RWPE2 (cell line): ENCODE measurements at places on chromosomes 5 and 9.

DNA sequence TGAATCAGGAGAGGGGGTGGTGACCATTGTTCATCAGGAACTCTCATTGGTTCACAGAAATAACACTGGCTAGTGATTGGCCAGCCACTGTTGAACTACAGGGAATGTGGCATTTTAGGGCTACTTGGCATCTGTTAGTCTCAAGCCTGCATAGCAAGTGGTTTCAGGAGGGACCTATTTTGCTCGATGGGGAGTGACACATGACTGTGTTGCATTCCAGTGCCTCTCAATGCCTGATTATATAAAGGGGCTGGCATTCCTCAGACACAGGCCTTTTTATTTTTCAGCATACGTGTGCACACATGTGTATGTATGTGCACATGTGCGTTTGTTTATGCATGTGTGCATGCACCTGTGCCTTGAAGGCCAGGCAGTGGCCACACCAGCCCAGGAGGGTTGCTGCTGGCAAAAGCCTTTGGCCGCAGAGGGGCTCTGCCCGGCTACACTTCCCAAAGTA lies 23.2 kb downstream of the FGD3 start:
- H3K36me3 ChIP-seq = no peaks in the 10 kb centered on the region
- no peak overlapping the region for H3K27ac ChIP-seq
- DNase-seq = no peak
- no peaks in the 10 kb centered on the region for H3K27me3 ChIP-seq
- no peak overlapping the region for H3K4me3 ChIP-seq

GRCh38 chr5:154757814-154758406 lies 2.7 kb downstream of the LARP1 start:
- H3K36me3 ChIP-seq = peaks cover 17% of the 10 kb centered on the region; the same call in 1 of the 2 replicates
- no peak for DNase-seq
- H3K4me1 ChIP-seq = peaks cover 34% of the 10 kb centered on the region
- H3K27ac ChIP-seq = no peak overlapping the region

DNA sequence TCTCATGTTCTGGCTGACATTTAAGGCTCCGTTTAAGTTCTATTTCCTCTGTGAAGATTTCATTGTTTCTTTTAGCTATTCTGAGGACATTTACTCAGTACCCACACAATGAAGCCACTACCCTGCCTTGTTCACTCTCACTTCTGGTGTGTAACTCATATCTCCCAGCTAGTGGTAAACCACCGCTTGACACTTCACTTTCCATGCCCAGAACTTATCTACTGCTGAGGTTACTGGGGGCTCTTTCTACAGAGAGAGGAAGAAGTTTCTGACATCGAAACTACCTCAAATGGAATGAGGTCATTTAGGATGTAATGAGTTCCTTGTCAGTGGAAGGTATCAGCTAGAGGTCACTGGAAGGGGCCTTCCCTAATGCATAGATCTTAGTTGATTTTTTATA lies 501.5 kb downstream of the DMAC1 start:
- H3K4me3 ChIP-seq = no peak overlapping the region
- H3K27me3 ChIP-seq = peaks cover 4% of the 10 kb centered on the region
- DNase-seq = no peak
- H3K36me3 ChIP-seq = no peaks in the 10 kb centered on the region
- H3K27ac ChIP-seq = no peak overlapping the region
- no peaks in the 10 kb centered on the region for H3K4me1 ChIP-seq

DNA sequence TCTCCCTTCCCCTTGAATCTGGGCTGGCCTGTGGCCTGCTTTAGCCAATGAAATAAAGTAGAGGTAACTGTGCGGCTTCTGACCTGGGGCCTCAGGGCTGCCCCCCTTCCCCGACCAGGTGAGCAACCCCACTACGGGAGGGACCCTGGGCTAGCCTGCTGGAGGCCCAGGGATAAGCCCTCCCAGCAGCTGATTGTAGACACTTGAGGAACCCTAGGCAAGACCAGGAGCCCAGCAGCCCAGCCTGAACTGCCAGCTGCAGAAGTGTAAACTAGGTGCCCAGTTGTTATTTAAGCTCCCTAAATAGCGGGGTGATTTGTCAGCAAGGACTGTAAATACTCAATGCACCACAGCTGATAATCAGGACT lies 41.3 kb downstream of the RAPGEF1 start:
- H3K27ac ChIP-seq = no peak overlapping the region
- no peaks in the 10 kb centered on the region for H3K27me3 ChIP-seq
- DNase-seq = no peak
- no peak overlapping the region for H3K4me3 ChIP-seq

DNA sequence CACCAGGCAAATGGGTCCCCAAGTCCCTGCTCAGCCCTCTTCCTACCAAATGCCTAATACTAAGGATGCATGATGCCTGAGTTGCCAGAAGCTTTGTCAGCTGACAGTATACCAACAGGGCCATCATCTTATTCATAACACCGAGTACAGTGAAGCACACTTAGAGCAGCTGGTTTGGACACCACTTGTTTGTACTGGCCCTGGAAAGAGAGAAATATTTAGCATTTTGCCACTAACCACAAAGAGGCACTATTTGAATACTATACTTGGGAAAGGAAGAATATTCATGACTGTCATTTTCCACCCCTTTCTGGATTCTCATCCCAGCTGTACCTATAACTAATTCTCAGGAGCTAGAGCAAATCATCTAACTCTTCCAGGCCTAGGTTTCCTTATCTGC lies 364.4 kb upstream of the KIF2A start:
- H3K4me1 ChIP-seq = no peaks in the 10 kb centered on the region
- DNase-seq = no peak
- H3K27me3 ChIP-seq = no peaks in the 10 kb centered on the region
- H3K36me3 ChIP-seq = no peaks in the 10 kb centered on the region

GRCh38 chr5:43572357-43572756 lies 15.5 kb upstream of the PAIP1 start:
- H3K27me3 ChIP-seq = no peaks in the 10 kb centered on the region
- H3K27ac ChIP-seq = no peak overlapping the region
- H3K36me3 ChIP-seq = no peaks in the 10 kb centered on the region

- H3K36me3 ChIP-seq = peaks cover 94% of the 10 kb centered on the region
- peaks cover 83% of the 10 kb centered on the region for H3K4me1 ChIP-seq
- peak overlapping the region; percentile 94 for H3K27ac ChIP-seq
- no peak overlapping the region for H3K4me3 ChIP-seq
Measured at GRCh38 chr9:98247831-98248657, 7.4 kb downstream of the TBC1D2 start.

DNA sequence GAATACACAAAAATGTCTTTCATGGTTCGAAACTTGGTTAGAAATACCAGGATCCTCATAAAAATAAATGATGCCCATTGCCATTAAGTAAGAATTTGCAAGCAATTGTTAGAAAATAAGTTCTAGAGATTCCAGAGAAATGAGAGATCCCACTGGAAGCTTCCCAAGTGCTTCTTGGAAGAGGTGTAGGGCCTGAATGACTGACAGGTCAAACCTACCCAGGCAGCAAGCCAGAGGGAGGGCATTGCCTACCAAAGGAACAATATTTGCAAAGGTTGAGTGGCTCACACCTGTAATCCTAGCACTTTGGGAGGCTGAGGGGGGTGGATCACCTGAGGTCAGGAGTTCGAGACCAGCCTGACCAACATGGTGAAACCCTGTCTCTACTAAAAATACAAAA lies 777.0 kb upstream of the WWC1 start:
- peaks cover 31% of the 10 kb centered on the region for H3K27me3 ChIP-seq
- no peaks in the 10 kb centered on the region for H3K36me3 ChIP-seq
- H3K27ac ChIP-seq = no peak overlapping the region
- no peak for DNase-seq
- H3K4me1 ChIP-seq = no peaks in the 10 kb centered on the region
- no peak overlapping the region for H3K4me3 ChIP-seq

DNA sequence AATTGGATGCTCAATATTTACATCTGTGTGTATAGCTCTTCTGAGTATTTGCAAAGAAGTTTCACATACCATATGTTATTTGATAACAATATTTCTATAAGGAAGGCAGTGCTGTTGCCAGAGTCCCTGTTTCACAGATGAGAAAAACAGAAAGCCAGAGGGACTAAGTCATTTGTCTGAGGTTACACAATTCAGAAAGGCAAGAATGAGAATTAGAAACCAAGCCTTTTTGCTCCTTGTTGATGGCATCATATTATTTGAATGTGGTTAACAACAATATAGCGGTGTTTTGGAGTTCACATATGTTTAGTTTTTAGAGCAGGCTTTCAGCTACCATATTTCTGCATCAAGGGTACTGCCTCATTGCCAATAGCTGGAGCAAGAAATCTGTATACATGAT lies 110.9 kb upstream of the PRLR start:
- H3K27me3 ChIP-seq = no peaks in the 10 kb centered on the region
- DNase-seq = no peak
- H3K36me3 ChIP-seq = no peaks in the 10 kb centered on the region
- H3K4me3 ChIP-seq = no peak overlapping the region

GRCh38 chr9:130394814-130395470 lies 49.8 kb upstream of the ASS1 start:
- DNase-seq = no peak
- H3K27me3 ChIP-seq = no peaks in the 10 kb centered on the region
- no peak overlapping the region for H3K4me3 ChIP-seq

DNA sequence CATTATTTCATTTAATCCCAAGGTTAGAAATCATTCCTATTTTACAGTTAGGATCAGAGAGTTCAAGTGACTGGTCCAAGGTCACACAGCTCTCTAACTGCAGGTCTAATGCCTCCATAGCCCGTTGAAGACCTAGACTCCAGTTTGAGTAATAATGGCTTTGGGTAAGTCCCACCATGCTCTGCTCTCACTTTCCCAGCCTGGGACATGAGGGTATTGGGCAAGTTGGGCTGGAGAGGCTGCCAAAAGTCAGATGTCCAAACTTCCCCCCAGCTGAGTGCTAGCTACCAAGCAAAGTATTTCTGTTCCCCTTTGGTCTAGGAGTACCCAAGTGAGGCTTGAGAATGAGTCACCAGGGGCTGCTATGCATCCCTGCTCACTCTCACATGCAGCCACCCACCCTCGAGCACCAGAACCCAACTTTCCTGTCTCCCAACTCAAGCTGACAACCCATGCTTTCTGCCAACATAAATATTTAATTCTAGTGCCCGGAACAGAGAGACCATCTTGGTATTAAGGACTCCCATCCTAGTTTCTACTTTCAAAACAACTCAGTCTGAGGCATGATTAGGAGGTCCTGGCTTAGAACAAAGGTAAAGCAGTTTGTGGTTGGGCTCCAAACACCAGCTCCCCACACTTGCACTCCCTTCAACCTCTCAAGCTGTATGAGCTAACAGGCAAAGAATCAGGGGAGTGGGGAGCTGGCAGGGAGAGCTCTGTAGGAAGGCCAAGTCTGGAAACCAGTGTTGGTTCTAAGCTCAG lies 236.5 kb upstream of the TRIM32 start:
- no peak overlapping the region for H3K4me3 ChIP-seq
- H3K36me3 ChIP-seq = no peaks in the 10 kb centered on the region
- no peak for DNase-seq
- H3K27ac ChIP-seq = no peak overlapping the region
- no peaks in the 10 kb centered on the region for H3K27me3 ChIP-seq

DNA sequence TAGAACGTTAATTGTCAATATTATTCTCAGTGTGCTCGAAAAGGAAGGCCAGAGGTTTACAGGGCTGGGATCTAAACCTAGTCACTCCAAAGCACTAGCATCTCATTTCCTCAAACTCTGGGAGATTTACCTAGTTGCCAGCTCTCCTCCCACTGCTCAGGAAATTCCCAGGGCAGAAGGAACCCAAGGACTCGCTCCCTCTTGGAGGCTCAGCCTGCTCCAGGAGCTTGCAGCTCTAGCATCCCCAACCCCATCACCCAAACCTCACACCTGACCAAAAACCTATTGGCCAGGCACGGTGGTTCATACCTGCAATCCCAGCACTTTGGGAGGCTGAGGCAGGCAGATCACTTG lies 26.0 kb downstream of the SERINC5 start:
- no peaks in the 10 kb centered on the region for H3K36me3 ChIP-seq
- no peak overlapping the region for H3K4me3 ChIP-seq
- no peak for DNase-seq

DNA sequence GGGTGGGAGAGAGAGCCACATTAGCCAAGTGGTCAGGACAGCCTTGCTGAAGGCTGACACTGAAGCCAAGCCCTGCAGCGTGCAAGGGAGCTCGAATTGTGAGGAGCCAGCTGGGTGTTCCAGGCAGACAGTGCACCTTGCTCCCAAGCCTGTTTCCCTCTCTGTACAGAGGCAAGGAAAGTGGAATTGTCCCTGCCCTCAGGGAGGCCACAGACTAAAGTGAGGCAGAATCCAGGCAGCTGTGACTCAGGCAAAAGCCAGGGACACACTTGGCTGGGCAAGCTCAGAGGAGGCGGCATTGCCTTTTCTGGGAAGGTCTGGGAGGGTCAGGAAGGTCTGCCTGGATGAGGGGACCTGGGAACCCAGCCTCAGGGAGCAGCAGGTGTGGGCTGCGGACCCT lies 50.2 kb upstream of the LMX1B start:
- no peak for DNase-seq
- H3K27me3 ChIP-seq = peaks cover 8% of the 10 kb centered on the region
- no peak overlapping the region for H3K27ac ChIP-seq
- H3K4me1 ChIP-seq = no peaks in the 10 kb centered on the region

DNA sequence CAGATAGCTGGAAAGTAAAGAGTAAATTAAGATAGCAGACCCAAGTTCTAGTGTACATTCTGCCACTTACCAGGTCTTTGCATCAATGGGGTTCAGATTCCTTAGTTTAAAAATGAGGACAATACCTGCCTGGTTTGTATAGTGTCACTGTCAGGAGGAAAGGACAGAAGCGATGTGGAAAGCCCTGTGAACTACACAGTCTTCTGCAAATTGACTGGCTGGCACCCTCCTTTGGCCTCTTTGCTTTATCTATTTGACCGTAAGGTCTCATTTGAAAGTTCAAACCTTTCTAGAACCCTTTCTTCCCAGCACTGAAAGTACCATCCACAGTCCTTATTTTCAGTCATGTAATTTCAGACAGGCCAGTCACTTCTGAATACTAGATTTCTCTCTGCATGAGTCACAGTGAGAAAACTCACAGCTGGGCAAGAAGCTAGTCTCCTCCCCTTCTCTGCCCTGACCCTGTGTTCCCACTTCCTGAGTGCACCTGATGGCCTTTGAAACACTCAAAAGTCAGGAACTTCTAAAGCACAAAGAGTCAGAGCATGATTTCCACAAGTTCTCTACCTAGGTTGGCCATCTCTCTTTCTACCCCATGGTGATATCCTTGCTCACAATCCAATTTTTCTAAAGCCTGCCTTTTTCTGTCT lies 91.3 kb upstream of the RASEF start:
- peak overlapping the region; percentile 26 for H3K27ac ChIP-seq
- DNase-seq = no peak
- H3K4me1 ChIP-seq = peaks cover 15% of the 10 kb centered on the region
- H3K27me3 ChIP-seq = no peaks in the 10 kb centered on the region

DNA sequence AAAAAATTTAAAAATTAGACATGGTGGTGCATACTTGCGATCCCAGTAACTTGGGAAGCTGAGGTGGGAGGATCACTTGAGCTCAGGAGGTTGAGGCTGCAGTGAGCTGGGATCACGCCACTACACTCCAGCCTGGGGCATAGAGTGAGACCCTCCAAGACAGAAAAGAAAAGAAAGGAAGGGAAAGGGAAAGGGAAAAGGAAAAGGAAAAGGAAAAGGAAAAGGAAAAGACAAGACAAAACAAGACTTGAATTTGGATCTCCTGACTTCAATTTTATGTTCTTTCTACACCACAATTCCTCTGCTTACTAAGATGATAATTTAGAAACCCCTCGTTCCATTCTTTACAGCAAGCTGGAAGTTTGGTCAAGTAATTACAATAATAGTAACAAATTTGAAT lies 88.1 kb downstream of the NR6A1 start:
- no peaks in the 10 kb centered on the region for H3K4me1 ChIP-seq
- H3K36me3 ChIP-seq = peaks cover 13% of the 10 kb centered on the region
- H3K27ac ChIP-seq = no peak overlapping the region
- DNase-seq = no peak
- no peak overlapping the region for H3K4me3 ChIP-seq
